ENCODE measurements at places on chromosomes 6 and 20. TPM values are rescaled to one million over a fixed set of nuclear protein-coding genes. Genes with fewer than 3 reads are reported as not detected.
A peak's percentile ranks its signal among the peaks of the same experiment; 100 is the strongest.

Gene TRIM31
- 0.14 TPM for total RNA-seq

DNA sequence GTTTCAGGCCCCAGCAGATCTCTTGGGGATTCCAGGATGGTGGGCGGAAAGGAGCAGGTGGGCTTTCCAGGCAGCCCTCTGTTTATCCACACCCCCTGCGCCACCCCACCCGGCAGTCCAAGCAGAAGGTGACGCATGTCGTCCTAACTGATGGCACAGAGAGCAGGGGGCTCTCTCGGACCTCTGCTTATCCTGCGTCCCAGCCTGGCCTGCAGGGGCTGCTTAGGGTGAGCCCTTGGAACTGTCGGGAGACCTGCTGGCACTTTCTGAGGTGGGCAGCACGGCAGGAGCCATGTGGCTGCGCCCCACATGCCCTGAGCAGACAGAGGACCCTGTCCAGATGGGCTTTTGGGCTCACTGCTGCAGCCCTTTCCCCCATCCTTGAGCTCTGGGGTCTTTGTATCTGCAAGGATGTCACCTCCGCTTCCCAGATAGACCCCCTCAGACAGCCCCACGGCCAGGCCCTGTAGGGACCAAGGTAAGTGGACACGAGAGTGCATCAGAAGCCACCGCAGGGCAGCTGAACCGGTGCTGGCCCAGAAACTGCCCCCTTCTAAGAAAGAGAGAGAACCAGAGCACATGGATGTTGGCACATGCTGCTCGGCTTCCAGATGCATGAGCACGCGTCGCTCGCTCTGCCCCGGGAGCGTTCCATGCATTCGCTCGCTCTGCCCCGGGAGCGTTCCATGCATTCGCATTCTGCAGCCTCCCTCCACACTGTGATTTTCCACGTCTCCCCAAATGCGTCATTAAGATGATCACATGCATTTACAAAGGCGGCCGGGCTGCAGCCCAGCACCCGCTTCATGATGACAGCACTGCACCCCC is 246.7 kb downstream of the TAF4 start:
- H3K36me3 ChIP-seq, result no peaks in the 10 kb centered on the region
- H3K4me3 ChIP-seq, result no peak overlapping the region
- H3K27me3 ChIP-seq, result no peaks in the 10 kb centered on the region
- no peak for DNase-seq

GRCh38 chr6:93139408-93140081 is 279.8 kb downstream of the EPHA7 start:
- H3K27me3 ChIP-seq, result no peaks in the 10 kb centered on the region
- no peak overlapping the region for H3K4me3 ChIP-seq
- H3K36me3 ChIP-seq, result no peaks in the 10 kb centered on the region
- H3K4me1 ChIP-seq, result no peaks in the 10 kb centered on the region
- no peak overlapping the region for H3K27ac ChIP-seq
- DNase-seq, result no peak

DNA sequence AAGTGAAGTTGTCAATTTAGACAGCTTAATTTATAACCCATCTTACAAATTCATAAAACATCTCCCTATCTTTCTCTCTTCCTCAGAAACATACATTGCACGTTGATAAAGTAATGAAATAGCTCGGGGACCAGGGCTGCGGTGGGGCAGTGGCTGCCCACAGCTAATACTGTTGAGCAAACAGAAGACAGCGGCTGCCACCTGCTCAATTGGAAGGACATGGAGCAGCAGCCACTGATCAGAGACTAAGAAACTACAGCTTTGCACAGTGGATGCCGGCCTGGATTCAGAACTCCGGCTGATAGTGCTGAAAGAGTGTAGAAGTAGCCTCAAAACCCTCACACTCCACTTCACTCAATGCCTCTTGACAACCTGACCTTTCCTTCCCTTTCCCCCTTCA is 157.9 kb upstream of the PDE10A start:
- H3K4me3 ChIP-seq, result no peak overlapping the region
- no peaks in the 10 kb centered on the region for H3K27me3 ChIP-seq
- H3K4me1 ChIP-seq, result no peaks in the 10 kb centered on the region
- no peaks in the 10 kb centered on the region for H3K36me3 ChIP-seq
- DNase-seq, result no peak

- H3K27me3 ChIP-seq, result no peaks in the 10 kb centered on the region
- H3K4me3 ChIP-seq, result no peak overlapping the region
- no peaks in the 10 kb centered on the region for H3K36me3 ChIP-seq
- H3K4me1 ChIP-seq, result no peaks in the 10 kb centered on the region
- H3K27ac ChIP-seq, result no peak overlapping the region
- no peak for DNase-seq
Measured at GRCh38 chr6:52299653-52300052, 15.1 kb upstream of the MCM3 start.

- no peaks in the 10 kb centered on the region for H3K4me1 ChIP-seq
- no peak overlapping the region for H3K27ac ChIP-seq
- DNase-seq, result no peak
- no peaks in the 10 kb centered on the region for H3K27me3 ChIP-seq
- no peaks in the 10 kb centered on the region for H3K36me3 ChIP-seq
Measured at GRCh38 chr6:134714679-134715078, 235.2 kb downstream of the ALDH8A1 start.

DNA sequence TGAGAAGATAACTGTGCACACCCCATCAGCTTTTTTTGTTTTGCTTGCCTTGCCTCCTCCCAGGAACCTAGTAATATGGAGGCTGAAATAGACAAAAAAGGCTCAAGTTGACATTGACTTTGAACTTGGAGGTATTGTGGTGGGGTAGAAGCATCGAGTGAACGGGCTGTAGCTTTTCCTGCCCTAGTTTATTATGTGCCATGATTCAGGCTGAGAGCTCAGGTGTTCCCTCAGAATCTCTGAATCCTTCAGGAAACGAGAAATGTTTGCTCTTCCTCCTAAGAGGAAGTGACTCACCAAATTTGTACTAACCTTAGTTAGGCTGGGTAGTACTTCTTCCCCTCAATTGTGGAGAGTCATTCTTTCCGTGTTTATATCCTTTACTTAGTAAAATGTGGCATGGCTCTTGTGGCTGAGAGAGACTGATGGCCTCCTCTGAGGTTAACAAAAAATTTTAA is 98.8 kb downstream of the SASH1 start:
- peak overlapping the region; percentile 7 for H3K27ac ChIP-seq
- H3K4me1 ChIP-seq, result no peaks in the 10 kb centered on the region
- H3K4me3 ChIP-seq, result no peak overlapping the region
- no peaks in the 10 kb centered on the region for H3K36me3 ChIP-seq

DNA sequence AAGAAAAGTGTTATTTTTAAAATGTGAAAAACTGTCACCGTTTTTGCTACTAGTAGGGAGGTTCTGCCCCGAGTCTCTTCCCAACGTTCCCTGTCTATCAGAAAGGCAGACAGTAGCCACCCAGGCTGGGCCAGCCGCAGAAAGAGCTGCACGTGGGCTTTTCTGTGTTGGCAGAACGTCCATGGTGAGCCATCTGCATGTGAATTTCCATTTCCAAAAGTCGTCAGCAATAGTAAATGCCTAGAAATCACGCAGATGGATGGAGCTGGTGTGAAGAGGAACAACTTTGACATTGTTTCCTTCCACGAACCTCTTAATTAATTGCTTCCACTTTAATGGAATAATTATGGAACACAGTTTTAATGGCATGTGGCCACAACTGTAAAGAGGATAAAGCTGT is 97.5 kb downstream of the FAM120B start:
- no peaks in the 10 kb centered on the region for H3K4me1 ChIP-seq
- no peak overlapping the region for H3K27ac ChIP-seq
- DNase-seq, result no peak
- H3K4me3 ChIP-seq, result no peak overlapping the region

Gene TMEM244
- not detected for total RNA-seq

- no peaks in the 10 kb centered on the region for H3K36me3 ChIP-seq
- no peaks in the 10 kb centered on the region for H3K27me3 ChIP-seq
- DNase-seq, result no peak
- H3K4me3 ChIP-seq, result no peak overlapping the region
Measured at GRCh38 chr20:59382157-59382725, 81.8 kb downstream of the EDN3 start.

- H3K4me1 ChIP-seq, result no peaks in the 10 kb centered on the region
- no peaks in the 10 kb centered on the region for H3K36me3 ChIP-seq
- no peaks in the 10 kb centered on the region for H3K27me3 ChIP-seq
- H3K27ac ChIP-seq, result no peak overlapping the region
- DNase-seq, result no peak
Measured at GRCh38 chr20:8530022-8530421, 398.0 kb downstream of the PLCB1 start.

GRCh38 chr6:125195526-125195925 is 42.0 kb downstream of the TPD52L1 start:
- no peaks in the 10 kb centered on the region for H3K27me3 ChIP-seq
- no peak overlapping the region for H3K4me3 ChIP-seq
- H3K36me3 ChIP-seq, result no peaks in the 10 kb centered on the region
- no peak for DNase-seq
- H3K4me1 ChIP-seq, result peaks cover 27% of the 10 kb centered on the region

DNA sequence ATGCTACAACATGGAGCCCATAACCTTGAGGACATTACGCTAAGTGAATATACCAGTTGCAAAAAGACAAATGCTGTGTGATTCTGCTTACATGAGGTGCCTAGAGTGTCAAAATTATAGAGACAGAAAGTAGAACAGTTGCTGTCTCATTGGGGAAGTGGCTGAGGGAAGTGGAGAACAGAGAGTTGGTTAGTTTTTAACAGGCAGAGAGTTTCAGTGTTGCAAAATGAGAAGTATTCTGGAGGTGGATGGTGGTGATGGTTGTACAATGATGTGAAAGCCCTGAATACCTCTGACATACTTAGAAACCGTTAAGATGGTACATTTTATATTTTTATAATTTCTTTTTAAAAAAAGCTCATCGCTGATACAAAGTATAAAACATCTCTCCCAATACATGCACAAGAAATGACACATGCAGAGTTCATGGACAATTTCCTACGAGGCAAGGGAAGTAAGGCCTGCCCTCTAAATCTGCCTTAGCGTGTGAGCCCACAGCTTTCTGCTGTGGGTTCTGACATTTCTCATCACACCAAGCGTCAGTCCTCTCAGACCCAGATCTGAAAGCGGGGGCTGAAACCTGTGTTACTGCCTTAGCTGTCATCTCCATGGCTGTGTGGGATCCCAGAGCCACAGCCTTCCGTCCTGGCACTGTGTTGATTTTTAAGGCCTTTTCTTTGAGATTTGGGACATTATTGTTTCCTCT is 126.0 kb downstream of the RNASET2 start:
- H3K36me3 ChIP-seq, result no peaks in the 10 kb centered on the region
- H3K27ac ChIP-seq, result no peak overlapping the region
- no peaks in the 10 kb centered on the region for H3K4me1 ChIP-seq

Gene CALHM6
- 0.44 TPM for total RNA-seq

GRCh38 chr6:24344976-24345375 is 12.9 kb downstream of the DCDC2 start:
- H3K4me3 ChIP-seq, result no peak overlapping the region
- H3K27ac ChIP-seq, result no peak overlapping the region
- no peaks in the 10 kb centered on the region for H3K27me3 ChIP-seq
- no peaks in the 10 kb centered on the region for H3K36me3 ChIP-seq
- H3K4me1 ChIP-seq, result peaks cover 8% of the 10 kb centered on the region
- DNase-seq, result no peak

- no peaks in the 10 kb centered on the region for H3K36me3 ChIP-seq
- H3K4me3 ChIP-seq, result no peak overlapping the region
- no peak overlapping the region for H3K27ac ChIP-seq
- DNase-seq, result no peak
- H3K4me1 ChIP-seq, result no peaks in the 10 kb centered on the region
Measured at GRCh38 chr6:56096946-56097621, 150.3 kb downstream of the COL21A1 start.

DNA sequence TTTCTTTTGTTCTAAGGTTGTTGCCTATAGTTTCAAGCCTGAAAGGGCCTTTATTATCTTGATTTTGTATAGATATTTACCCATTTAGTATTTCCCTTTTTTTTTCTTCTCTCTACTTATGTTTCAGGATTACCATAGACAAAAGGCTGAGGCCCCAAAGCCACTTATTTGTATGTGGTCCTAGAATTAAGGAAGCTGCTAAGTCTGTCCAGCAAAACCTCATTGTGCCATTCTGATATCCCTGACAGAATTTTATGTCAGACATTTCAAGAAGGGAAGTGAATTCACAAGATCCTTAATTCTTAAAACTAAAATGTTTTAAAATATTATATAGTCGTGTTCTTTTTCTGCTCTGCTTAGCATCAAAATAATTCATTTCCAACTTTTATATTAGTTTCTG is 6.9 kb downstream of the HAO1 start:
- H3K4me1 ChIP-seq, result no peaks in the 10 kb centered on the region
- H3K36me3 ChIP-seq, result no peaks in the 10 kb centered on the region
- H3K27me3 ChIP-seq, result no peaks in the 10 kb centered on the region

Gene TSPO2
- not detected for total RNA-seq

Gene MYH7B
- total RNA-seq, result 0.38 TPM

DNA sequence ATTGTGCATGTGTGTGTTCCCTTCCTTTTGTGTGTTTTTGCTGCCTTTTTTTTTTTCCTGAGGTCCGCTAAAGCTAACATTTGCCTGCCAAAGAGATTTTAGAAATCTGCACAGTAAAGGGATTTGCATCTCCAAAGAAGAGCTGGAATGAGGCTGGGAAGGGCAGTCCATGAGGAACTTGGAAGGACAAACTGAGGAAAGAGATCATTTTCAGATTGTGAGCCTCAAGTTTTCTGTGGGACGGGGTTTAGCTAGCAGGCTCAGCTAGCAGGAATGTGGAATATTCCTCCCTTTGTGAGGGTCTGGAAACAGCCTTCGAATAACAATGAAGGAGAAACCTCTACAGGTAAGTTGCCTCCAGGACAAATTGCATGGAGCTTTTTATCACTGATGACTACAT is 3.8 kb downstream of the INSM1 start:
- H3K4me1 ChIP-seq, result peaks cover 6% of the 10 kb centered on the region
- H3K4me3 ChIP-seq, result no peak overlapping the region
- no peak overlapping the region for H3K27ac ChIP-seq
- no peak for DNase-seq

Gene COL9A3
- 1.7 TPM for total RNA-seq

Gene EEF1A2
- total RNA-seq, result 8.0 TPM

GRCh38 chr6:107813555-107814194 is 10.4 kb downstream of the SCML4 start:
- H3K27ac ChIP-seq, result no peak overlapping the region
- no peaks in the 10 kb centered on the region for H3K36me3 ChIP-seq
- no peak for DNase-seq
- peaks cover 38% of the 10 kb centered on the region for H3K4me1 ChIP-seq

Data from pancreas (tissue), 10 donors.